ENCODE measurements at places on chromosomes 13 and 19. TPM values are rescaled to one million over a fixed set of nuclear protein-coding genes. Genes with fewer than 3 reads are reported as not detected.

- peak; percentile 58 for DNase-seq
- peak overlapping the region; percentile 45 for H3K4me3 ChIP-seq
- no peak overlapping the region for H3K27ac ChIP-seq
- H3K4me1 ChIP-seq: no peaks in the 10 kb centered on the region
- H3K36me3 ChIP-seq: no peaks in the 10 kb centered on the region
- peaks cover 37% of the 10 kb centered on the region for H3K27me3 ChIP-seq
These were observed 6.8 kb upstream of the ZNF283 start for GRCh38 chr19:43820098-43820883.

GRCh38 chr19:2221918-2222317 lies 14.2 kb downstream of the PLEKHJ1 start:
- DNase-seq: no peak
- peaks cover 15% of the 10 kb centered on the region for H3K36me3 ChIP-seq
- no peak overlapping the region for H3K27ac ChIP-seq
- no peaks in the 10 kb centered on the region for H3K4me1 ChIP-seq

GRCh38 chr13:98141509-98142379 lies 1.1 kb upstream of the FARP1 start:
- H3K36me3 ChIP-seq: no peaks in the 10 kb centered on the region
- peaks cover 3% of the 10 kb centered on the region for H3K4me1 ChIP-seq
- H3K27ac ChIP-seq: no peak overlapping the region
- DNase-seq: peak; percentile 83
- H3K27me3 ChIP-seq: no peaks in the 10 kb centered on the region

GRCh38 chr19:2788237-2788636 lies 2.9 kb downstream of the THOP1 start:
- H3K4me3 ChIP-seq: no peak overlapping the region
- H3K36me3 ChIP-seq: peaks cover 15% of the 10 kb centered on the region
- DNase-seq: no peak

DNA sequence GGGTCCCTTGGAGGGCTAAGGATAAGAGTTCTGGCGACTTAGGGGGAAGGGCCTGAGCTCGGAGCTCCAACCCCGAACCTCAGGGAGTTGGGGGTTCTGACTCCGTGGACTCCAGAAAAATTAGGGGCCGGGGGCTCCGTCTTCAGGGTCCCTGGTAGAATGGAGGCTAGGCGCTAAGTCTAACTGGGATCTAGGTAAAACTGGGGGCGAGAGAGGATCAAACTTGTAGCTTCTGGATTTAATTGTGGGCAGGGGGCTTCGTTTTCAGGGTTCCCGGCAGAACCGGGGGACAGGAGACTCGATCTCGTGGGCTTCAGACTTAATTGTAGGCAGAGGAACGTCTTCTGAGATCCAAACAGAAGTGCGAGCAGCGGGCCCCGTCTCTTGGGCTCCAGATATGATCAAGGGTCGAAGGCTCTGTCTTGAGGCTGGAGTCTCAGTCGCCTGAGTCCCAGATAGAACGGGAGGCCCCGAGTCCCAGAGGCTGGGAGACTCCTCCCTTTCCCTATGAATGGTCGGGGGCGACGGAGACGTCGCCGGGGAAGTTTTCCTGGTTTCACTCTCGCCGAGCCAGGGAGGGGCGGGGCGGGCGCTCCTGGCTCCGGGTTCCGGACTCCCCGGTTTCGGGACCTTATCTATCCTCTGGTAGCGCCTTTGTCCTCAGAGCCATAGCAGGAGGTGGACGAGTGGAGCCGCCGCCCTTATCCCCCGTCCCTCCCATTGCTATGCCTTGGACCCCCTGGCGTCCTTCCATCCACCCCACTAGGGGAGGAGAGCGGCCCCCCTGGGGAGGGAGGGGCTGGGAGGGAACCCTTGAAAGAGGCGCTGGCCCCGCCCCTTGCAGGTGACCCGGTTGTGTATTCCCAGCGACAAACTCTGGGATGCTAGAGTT lies 1.3 kb downstream of the NECTIN2 start:
- peak overlapping the region; percentile 100 for H3K4me3 ChIP-seq
- DNase-seq: peak; percentile 88
- H3K36me3 ChIP-seq: peaks cover 28% of the 10 kb centered on the region
- no peaks in the 10 kb centered on the region for H3K27me3 ChIP-seq
- peak overlapping the region; percentile 96 for H3K27ac ChIP-seq
- peaks cover 7% of the 10 kb centered on the region for H3K4me1 ChIP-seq

DNA sequence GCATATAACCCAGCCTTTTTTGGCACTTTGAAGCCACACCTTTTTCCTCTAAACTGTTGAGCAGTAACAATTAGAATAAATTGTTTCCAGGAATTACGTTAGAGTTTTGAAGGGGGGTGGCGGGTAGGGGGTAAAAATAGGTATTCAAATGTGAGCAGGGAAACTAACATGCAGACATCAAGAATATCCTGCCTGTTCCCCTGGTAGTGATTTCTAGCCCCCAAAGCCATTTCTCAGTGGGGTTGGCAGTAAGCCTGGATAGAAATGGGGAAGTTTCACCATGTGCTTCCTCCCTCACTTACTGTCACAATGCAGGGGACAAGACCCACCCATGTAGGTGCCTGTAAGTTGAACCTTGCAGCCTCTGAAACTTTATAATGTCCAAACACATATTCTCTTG lies 3.8 kb downstream of the DOCK9 start:
- no peak for DNase-seq
- H3K27ac ChIP-seq: no peak overlapping the region
- H3K4me3 ChIP-seq: no peak overlapping the region

GRCh38 chr19:28489126-28489660 lies 723.8 kb downstream of the UQCRFS1 start:
- peaks cover 1% of the 10 kb centered on the region for H3K4me1 ChIP-seq
- H3K27ac ChIP-seq: no peak overlapping the region
- H3K4me3 ChIP-seq: no peak overlapping the region
- no peaks in the 10 kb centered on the region for H3K36me3 ChIP-seq

GRCh38 chr13:44049081-44049945 lies 169.6 kb downstream of the LACC1 start:
- H3K4me1 ChIP-seq: peaks cover 12% of the 10 kb centered on the region
- H3K27me3 ChIP-seq: no peaks in the 10 kb centered on the region
- no peak overlapping the region for H3K27ac ChIP-seq
- no peak for DNase-seq

DNA sequence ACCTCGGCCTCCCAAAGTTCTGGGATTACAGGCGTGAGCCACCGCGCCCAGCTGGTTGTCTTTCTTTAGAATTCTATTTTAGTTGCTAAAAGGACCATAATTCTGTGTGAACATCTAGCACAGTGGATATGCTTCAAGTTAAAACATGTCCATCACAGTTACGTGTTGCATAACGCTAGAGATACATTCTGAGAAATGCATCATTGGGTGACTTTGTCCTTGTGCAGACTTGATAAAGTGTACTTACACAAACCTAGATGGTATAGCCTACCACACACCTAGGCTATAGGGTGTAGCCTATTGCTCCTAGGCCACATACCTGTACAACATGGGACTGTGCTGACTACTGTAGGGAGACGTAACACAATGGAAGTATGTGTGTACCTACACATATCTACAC lies 35.4 kb downstream of the DOCK9 start:
- H3K36me3 ChIP-seq: no peaks in the 10 kb centered on the region
- H3K4me1 ChIP-seq: peaks cover 12% of the 10 kb centered on the region
- DNase-seq: no peak
- H3K27ac ChIP-seq: no peak overlapping the region
- no peak overlapping the region for H3K4me3 ChIP-seq

GRCh38 chr13:21823949-21824348 lies 153.1 kb downstream of the FGF9 start:
- no peaks in the 10 kb centered on the region for H3K36me3 ChIP-seq
- H3K4me3 ChIP-seq: no peak overlapping the region
- H3K27me3 ChIP-seq: no peaks in the 10 kb centered on the region
- H3K27ac ChIP-seq: no peak overlapping the region

- no peak overlapping the region for H3K4me3 ChIP-seq
- no peaks in the 10 kb centered on the region for H3K4me1 ChIP-seq
- DNase-seq: no peak
- no peaks in the 10 kb centered on the region for H3K27me3 ChIP-seq
- H3K36me3 ChIP-seq: peaks cover 49% of the 10 kb centered on the region
- no peak overlapping the region for H3K27ac ChIP-seq
These were observed 6.3 kb downstream of the ZNF71 start for GRCh38 chr19:56601375-56601774.

DNA sequence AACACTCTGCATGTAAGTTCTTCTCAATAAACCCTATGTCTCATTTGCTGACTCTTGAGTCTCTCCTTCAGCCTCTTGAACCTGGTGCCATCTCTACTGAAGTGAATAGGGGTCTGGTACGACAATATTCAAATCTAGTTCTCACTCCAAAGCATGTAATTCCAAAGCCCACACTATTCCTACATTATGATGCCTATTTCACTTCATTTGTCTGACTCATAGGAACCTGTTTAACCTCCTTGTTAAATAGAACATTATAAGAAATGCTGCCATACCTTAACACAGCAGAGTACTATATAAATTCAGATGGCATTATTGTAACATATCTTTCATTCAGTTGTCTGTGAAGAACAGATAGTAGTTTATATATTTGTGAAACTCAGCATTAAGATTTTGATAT lies 67.1 kb downstream of the STARD13 start:
- H3K27me3 ChIP-seq: no peaks in the 10 kb centered on the region
- no peaks in the 10 kb centered on the region for H3K36me3 ChIP-seq
- DNase-seq: no peak
- H3K27ac ChIP-seq: no peak overlapping the region

- DNase-seq: no peak
- H3K27ac ChIP-seq: no peak overlapping the region
- no peak overlapping the region for H3K4me3 ChIP-seq
- no peaks in the 10 kb centered on the region for H3K27me3 ChIP-seq
- H3K36me3 ChIP-seq: no peaks in the 10 kb centered on the region
These were observed 201.9 kb downstream of the RFC3 start for GRCh38 chr13:34019870-34020269.

GRCh38 chr13:31905961-31906360 lies 125.6 kb upstream of the FRY start:
- H3K4me3 ChIP-seq: no peak overlapping the region
- no peak for DNase-seq
- no peaks in the 10 kb centered on the region for H3K36me3 ChIP-seq
- H3K27me3 ChIP-seq: no peaks in the 10 kb centered on the region
- no peak overlapping the region for H3K27ac ChIP-seq
- peaks cover 23% of the 10 kb centered on the region for H3K4me1 ChIP-seq

The MUC16 gene
- 0.11 TPM for total RNA-seq

The ATP4B gene
- not detected for total RNA-seq

The ZIK1 gene
- 13.5 TPM for total RNA-seq

The ZNF497 gene
- total RNA-seq: 5.9 TPM

The ZNF528 gene
- 39.1 TPM for total RNA-seq

The ZNF560 gene
- total RNA-seq: not detected

The BSG gene
- 833 TPM for total RNA-seq

The KIR3DL2 gene
- total RNA-seq: not detected

The CKM gene
- 5.2 TPM for total RNA-seq

The ZFR2 gene
- total RNA-seq: 17.7 TPM

The LGALS7B gene
- not detected for total RNA-seq

Data from endodermal cell (in vitro differentiated cells).